CD4-positive, CD25-positive, alpha-beta regulatory T cell (primary cell): ENCODE measurements at places on chromosomes 7 and 10. TPM values are rescaled to one million over a fixed set of nuclear protein-coding genes. Genes with fewer than 3 reads are reported as not detected.
A peak's percentile ranks its signal among the peaks of the same experiment; 100 is the strongest.

DNA sequence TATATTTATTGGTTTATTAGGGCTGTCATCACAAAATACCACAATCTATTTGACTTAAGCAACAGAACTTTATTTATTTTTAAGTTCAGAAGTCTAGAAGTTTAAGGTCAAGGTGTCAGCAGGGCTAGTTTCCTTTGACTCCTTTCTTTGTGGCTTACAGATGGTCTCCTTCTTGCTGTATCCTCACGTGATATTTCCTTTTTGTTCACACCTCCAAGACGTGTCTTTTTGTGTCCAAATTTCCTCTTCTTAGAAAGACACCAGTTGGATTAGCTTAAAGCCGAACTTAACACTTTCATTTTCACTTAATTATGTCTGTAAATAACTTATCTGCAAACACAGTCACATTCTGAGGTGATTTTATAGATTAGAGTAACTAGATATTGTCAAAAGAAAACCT, 631.4 kb upstream of the POT1 start:
- no peak overlapping the region for H3K27ac ChIP-seq
- no peaks in the 10 kb centered on the region for H3K36me3 ChIP-seq
- H3K4me3 ChIP-seq = no peak overlapping the region

GRCh38 chr7:27600247-27600646, 62.4 kb downstream of the HIBADH start:
- H3K4me1 ChIP-seq = no peaks in the 10 kb centered on the region
- no peak overlapping the region for H3K27ac ChIP-seq
- no peaks in the 10 kb centered on the region for H3K36me3 ChIP-seq
- DNase-seq = no peak
- H3K27me3 ChIP-seq = no peaks in the 10 kb centered on the region

- H3K36me3 ChIP-seq = no peaks in the 10 kb centered on the region
- no peak overlapping the region for H3K27ac ChIP-seq
- no peaks in the 10 kb centered on the region for H3K4me1 ChIP-seq
- no peak overlapping the region for H3K4me3 ChIP-seq
- H3K27me3 ChIP-seq = no peaks in the 10 kb centered on the region
- no peak for DNase-seq
Observed at GRCh38 chr10:82331716-82332115, 456.7 kb downstream of the NRG3 start.

DNA sequence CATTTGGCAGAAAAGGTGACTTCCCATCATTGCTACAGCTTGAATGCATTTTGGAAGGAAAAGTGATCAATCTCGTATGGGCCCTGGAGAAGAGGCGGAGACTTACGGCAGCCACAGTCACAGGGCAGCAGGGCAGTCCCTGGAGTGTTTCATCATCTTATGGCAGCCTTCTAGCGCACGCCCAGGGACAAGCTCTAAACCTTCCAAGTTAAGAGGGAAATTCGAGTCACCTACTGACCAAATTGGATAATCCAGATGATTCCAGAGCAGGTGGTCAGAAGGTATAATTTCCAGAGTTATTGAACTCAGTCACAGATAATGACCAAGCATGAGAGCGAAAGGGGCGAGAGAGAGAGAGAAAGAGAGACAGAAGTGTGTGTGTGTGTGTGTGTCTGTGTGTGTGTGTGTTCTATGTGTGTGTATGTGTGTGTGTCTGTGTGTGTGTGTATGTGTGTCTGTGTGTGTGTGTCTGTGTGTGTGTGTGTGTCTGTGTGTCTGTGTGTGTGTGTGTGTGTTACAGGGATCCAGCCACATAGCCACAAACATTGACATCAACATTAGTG, 123.7 kb upstream of the ADAM12 start:
- no peak overlapping the region for H3K4me3 ChIP-seq
- H3K36me3 ChIP-seq = no peaks in the 10 kb centered on the region
- no peaks in the 10 kb centered on the region for H3K27me3 ChIP-seq
- H3K27ac ChIP-seq = no peak overlapping the region
- H3K4me1 ChIP-seq = no peaks in the 10 kb centered on the region
- no peak for DNase-seq

- no peaks in the 10 kb centered on the region for H3K4me1 ChIP-seq
- no peak overlapping the region for H3K4me3 ChIP-seq
- no peaks in the 10 kb centered on the region for H3K36me3 ChIP-seq
- no peaks in the 10 kb centered on the region for H3K27me3 ChIP-seq
- no peak for DNase-seq
- no peak overlapping the region for H3K27ac ChIP-seq
Observed at GRCh38 chr10:131461093-131461492, 149.6 kb upstream of the TCERG1L start.

DNA sequence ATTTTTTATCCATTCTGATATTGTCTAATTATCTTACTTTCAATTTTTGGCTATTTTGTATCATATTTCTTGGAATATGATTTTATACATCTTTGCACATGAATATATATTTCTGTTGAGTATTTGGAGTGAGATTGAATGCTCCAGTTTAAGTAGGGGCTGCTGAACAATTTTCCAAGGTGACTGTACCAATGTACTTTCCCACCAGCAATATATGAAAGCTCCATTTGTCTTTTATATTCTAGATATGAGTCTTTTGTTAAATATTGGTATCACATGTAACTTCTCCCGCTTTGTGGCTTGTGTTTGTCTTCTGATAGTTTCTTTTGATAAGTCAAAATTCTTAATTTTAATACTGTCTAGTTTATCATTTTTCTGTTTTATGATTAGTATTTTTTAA, 144.6 kb upstream of the MDFIC start:
- no peak for DNase-seq
- H3K4me3 ChIP-seq = no peak overlapping the region
- no peaks in the 10 kb centered on the region for H3K4me1 ChIP-seq
- H3K27me3 ChIP-seq = no peaks in the 10 kb centered on the region
- H3K36me3 ChIP-seq = no peaks in the 10 kb centered on the region

GRCh38 chr10:29598851-29599311, 35.9 kb downstream of the SVIL start:
- H3K27ac ChIP-seq = no peak overlapping the region
- DNase-seq = no peak
- no peaks in the 10 kb centered on the region for H3K27me3 ChIP-seq
- H3K4me1 ChIP-seq = no peaks in the 10 kb centered on the region

- no peak for DNase-seq
- H3K4me1 ChIP-seq = peaks cover 3% of the 10 kb centered on the region
- peaks cover 7% of the 10 kb centered on the region for H3K36me3 ChIP-seq
- H3K4me3 ChIP-seq = no peak overlapping the region
Observed at GRCh38 chr7:1872191-1873069, 202.4 kb downstream of the ELFN1 start.

- DNase-seq = no peak
- H3K4me1 ChIP-seq = no peaks in the 10 kb centered on the region
- peaks cover 2% of the 10 kb centered on the region for H3K27me3 ChIP-seq
- no peak overlapping the region for H3K27ac ChIP-seq
Observed at GRCh38 chr10:100802607-100803006, 57.2 kb downstream of the PAX2 start.

DNA sequence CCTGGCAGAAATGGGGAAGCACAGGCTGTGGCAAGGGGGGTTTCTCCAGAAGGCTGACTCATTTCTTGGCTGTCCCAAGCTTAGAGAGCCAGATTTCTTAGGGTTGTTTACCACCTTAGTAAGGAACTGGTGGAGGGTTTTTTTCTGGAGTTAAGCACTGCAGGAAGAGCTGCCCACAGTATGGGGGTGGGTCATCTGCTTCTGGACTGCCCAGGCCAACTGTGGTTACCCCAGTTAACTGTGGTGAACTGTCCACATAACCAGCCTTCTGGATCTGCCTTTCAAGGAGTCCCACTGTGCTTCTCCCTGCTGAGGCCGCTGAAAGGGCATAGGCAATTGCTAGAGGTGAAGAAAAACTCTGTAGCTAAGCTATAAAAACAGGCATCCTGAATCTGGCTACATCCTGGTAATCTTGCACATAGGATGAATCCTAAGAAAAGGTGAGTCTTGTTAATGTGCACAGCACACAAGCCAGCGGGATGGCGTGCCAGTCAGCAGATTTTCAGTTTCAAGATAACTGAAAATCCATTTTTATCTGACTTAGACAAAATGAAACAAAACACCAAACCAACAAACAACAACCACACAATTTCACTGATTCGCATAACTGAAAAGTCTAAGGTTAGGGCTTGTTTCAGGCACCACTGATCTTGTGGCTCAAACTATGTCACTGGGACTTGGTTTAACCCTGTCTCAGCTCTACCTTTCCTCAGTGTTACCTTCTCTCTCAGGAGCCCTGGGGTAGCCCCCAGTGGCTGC, 21.6 kb upstream of the TSPAN33 start:
- H3K4me1 ChIP-seq = peaks cover 5% of the 10 kb centered on the region
- no peak overlapping the region for H3K4me3 ChIP-seq
- no peaks in the 10 kb centered on the region for H3K36me3 ChIP-seq
- peaks cover 9% of the 10 kb centered on the region for H3K27me3 ChIP-seq
- DNase-seq = no peak

DNA sequence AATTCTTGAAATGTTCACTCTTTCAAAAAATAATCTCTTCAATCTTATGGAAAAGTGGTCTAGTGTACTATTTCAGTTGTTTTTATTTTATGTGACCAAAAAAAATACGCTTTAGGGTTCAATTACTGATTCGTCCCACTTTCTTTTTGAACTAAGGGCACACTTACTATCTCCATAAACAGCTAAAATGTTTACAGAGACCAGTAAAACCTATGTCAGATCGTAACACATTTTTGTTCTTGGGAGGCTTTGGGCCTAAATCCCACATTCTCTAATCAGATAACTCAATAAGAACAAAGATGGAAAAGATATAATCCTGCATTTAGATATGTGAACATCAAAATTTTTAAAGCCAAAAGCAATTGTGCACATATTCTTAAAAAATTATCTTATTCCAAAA, 29.8 kb upstream of the EPC1 start:
- peaks cover 5% of the 10 kb centered on the region for H3K36me3 ChIP-seq
- H3K4me1 ChIP-seq = peaks cover 46% of the 10 kb centered on the region
- peak overlapping the region; percentile 89 for H3K27ac ChIP-seq
- H3K27me3 ChIP-seq = no peaks in the 10 kb centered on the region

DNA sequence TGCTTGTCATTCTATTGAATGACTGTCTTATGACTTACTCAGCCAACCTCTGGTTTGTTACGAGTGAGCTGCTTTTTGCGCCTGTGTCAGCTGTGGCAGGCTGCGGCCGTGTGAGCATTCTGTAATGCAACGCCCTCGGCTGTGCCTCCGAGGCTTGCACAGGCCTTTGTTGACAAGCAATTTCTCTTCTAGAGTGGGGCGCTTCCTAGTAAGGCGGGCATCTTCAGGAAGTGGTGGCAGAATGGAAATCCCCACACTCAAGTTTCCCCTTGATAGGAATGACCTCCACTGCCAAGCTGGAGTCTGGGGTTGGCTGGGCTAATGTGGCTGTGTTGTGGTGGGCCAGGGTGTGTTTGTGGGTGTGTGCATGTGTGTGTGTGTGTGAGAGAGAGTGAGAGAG, 20.2 kb upstream of the TMEM178B start:
- H3K27ac ChIP-seq = no peak overlapping the region
- no peak overlapping the region for H3K4me3 ChIP-seq
- DNase-seq = no peak
- no peaks in the 10 kb centered on the region for H3K36me3 ChIP-seq
- H3K27me3 ChIP-seq = peaks cover 12% of the 10 kb centered on the region
- peaks cover 4% of the 10 kb centered on the region for H3K4me1 ChIP-seq

DNA sequence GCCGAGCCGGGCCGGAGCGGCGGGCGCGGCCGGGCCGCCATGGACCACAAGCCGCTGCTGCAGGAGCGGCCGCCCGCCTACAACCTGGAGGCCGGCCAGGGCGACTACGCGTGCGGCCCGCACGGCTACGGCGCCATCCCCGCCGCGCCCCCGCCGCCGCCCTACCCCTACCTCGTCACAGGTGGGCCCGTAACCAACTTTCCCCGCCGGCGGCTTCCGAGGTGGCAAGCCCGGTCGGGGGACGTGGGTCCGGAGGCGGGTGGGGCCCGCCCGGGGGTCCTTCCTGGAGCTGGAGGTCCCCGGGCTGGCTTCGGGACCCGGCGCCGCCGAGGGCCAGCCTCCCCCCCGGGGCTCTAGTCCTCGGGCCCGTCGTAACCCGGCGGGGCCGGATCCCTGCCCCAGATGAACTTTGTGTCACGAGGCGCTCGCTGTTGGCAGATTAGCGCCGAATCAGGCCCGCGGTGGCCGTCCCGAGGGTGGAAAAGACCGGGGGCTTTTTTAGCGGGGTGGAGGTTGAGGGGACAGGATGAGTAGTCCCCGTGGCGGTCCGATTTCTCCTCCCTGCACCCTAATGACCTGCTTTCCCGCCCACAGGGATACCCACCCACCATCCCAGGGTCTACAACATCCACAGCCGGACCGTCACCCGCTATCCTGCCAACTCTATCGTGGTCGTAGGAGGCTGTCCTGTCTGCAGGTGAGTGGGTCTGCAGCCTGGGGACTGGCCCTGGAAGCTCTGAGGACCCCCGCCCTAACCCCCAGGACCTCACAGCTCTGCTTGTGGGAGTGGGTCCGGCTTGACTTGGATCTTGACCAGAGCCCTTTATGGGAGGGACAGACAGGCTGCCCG, 496 bp downstream of the BRI3 start:
- H3K27ac ChIP-seq = peak overlapping the region; percentile 80
- H3K4me3 ChIP-seq = peak overlapping the region; percentile 56
- DNase-seq = no peak
- H3K27me3 ChIP-seq = no peaks in the 10 kb centered on the region
- no peaks in the 10 kb centered on the region for H3K36me3 ChIP-seq

DNA sequence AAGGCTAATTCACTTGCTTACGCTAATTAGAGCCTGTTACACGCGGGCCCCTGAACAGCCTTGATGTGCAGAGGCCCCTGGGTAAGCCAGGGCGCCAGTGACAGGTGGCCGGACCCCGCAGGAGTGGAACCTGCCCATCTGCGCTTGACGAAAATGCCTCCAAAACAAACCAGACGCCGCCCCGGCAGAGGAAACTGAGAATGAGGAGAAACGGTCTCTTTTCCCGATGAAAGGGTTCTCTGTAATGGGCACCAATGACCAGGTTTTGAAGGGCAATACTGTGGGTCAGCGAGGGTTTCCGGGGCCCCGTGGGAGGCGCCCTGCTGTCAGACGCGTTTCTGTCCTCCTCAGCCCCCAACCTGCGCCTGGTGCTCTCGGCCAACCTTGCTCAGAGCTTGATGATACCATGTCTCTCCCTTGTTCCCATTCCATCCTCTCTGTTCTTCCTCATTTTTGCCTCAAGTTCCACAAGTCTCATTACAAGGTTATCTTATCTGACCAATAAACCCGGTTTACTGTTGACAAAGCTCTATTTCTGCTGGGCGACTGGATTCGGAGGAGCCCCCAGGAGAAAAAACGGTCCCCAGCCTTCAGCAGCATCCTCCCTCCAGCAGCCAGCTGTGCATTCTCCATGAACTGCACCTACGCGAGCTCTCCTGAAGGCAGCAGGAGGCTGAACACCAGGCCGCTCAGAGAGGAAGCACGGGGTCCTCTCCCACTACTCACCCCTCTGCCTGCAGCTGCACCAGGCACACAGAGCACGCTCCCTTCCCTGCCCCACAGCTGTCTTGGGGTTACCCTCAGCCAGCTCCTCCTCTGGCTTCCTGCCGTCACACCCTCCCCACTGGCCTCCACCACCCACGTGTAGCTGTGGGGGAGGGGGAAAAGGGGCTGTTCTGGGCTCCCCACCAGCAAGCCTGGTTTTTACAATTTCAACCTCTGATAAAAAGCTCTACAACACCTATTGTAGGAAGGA, 202.0 kb downstream of the MAD1L1 start:
- H3K27ac ChIP-seq = no peak overlapping the region
- H3K27me3 ChIP-seq = no peaks in the 10 kb centered on the region
- H3K4me3 ChIP-seq = no peak overlapping the region
- H3K4me1 ChIP-seq = peaks cover 14% of the 10 kb centered on the region

CPA2 gene
- total RNA-seq = not detected

TFPI2 gene
- 0.96 TPM for total RNA-seq

KEL gene
- 1.1 TPM for total RNA-seq

FOXI2 gene
- total RNA-seq = not detected

CHRM2 gene
- not detected for total RNA-seq

PROSER2 gene
- total RNA-seq = 1.3 TPM

AKR1D1 gene
- not detected for total RNA-seq
